MV-4-11 (cell line): ENCODE measurements at places on chromosomes 4 and X.

DNA sequence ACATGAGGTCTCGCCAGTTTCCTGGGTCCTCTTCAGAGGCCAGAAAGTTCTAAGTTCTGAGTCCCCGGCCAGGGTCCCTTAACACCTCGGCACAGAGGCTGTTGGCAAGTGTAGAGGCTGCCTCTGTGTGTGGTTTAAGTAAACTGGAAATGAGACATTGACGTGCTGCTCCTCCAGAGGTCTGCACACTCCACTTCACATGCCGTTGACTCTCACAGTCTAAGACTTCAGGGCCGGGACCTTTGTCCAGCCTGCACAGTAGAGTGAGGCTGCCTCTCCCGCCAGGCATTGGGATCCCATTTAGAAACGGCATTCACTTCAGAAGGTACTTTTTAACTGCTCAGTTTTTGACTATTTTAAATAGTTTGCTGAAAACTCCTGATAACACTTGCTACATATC is 10.6 kb upstream of the TADA2B start:
- DNase-seq = no peak

DNA sequence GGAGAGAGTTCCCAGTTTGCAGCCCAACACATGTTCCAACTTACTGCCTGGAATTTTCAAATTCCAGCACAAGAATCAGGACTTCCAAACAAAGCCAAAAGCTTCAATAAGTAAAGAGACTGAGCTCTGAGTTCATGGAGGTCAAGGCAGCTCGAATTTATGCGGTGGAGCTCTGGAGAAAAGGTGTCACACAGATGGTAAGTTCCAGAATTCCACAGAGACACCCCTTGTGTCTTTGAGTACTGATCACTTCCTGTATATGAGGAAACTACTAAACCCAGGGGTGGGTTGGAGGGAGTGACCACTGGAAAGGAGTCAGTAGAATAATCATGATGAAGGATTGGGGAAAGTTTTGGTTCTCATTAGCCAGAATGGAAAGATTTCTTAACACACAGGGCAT is 118.5 kb upstream of the GUCY1A1 start:
- DNase-seq = no peak

DNA sequence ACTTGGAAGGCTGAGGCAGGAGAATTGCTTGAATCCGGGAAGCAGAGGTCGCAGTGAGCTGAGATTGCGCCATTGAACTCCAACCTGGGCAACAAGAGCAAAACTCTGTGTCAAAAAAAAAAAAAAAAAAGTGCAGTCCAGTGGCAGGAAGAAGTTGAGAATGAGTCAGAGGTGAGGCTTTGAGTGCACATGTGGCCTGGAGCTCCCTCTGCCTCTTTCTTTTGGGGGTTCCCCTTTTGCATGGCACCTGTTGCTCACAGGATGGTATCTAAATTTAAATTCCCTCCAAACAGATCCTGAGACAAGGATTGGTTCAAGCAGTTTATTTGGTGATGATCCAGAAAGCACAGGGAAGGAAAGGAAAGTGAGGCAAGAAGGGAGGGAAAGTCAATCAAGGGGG is 151.4 kb upstream of the STX18 start:
- DNase-seq = peak; percentile 82

GRCh38 chr4:76023389-76023788 is at the start of gene CXCL10:
Gene CXCL10 (minus strand): TSS chr4:76023497. CDS start chr4:76023431, 66 bp downstream.
- DNase-seq = no peak

DNA sequence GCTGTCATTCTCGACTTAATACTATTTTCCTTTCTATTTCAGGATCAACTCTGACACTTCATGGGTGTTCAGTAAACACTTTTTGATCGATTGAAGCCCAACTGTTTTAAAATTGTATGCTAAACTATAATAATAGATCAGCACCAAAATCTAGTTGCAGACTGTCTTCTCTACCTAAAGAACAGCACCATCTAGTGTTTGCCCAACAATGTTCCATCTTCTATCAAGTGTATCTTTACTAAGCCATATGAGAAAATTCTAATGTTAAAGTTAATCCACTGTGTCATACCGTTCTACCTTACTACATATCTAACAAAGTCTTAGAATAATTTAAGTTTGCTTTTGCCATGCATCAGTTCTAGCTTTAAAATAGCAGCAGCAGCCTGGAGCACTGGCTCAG is 113.0 kb upstream of the PRDX4 start:
- DNase-seq = peak; percentile 2

DNA sequence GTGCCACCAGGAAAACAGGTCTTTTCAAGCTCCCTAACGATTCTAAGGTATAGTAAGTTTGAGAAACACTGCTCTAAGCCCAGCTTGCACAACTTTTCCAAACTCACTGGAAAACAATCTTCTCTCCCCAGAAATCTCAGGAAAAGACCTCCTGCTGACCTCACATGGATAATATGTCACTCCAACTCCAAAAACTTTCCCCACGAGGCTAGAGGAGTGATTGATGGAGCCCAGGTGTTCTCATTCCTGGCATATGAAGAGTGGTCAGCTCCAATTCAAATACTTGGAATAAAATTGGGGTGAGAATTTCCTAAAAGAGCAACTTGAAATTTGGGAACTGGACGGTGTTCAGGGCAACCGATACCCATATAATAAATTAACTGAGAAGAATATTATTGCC is 299.9 kb downstream of the PPP4R3C start:
- DNase-seq = no peak
